ENCODE measurements at places on chromosomes 11 and 22.

DNA sequence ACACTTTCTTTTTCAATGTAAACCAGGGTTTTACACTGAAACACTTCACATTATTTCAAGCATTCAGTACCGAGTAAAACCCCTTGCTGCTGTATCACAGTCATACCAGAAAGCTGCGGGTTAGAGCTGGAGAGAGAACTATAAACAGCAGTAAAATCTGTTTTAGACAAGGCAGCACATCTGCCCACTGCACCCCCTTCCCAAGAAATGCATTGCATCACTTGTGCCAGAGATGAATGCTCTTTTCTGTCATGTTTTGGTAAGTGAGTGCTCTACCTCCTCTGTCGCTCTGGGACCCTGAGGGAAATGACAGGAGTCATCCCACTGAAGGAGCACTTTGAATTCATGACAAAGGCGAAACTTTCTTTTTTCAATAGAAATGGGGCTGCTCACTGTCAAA is 107.2 kb downstream of the MAML2 start:
- no peak for DNase-seq

GRCh38 chr11:72813740-72814285 is 398 bp upstream of the ATG16L2 start:
- peak; percentile 90 for DNase-seq

GRCh38 chr11:131692151-131692550 is 321.7 kb downstream of the NTM start:
- DNase-seq: no peak

DNA sequence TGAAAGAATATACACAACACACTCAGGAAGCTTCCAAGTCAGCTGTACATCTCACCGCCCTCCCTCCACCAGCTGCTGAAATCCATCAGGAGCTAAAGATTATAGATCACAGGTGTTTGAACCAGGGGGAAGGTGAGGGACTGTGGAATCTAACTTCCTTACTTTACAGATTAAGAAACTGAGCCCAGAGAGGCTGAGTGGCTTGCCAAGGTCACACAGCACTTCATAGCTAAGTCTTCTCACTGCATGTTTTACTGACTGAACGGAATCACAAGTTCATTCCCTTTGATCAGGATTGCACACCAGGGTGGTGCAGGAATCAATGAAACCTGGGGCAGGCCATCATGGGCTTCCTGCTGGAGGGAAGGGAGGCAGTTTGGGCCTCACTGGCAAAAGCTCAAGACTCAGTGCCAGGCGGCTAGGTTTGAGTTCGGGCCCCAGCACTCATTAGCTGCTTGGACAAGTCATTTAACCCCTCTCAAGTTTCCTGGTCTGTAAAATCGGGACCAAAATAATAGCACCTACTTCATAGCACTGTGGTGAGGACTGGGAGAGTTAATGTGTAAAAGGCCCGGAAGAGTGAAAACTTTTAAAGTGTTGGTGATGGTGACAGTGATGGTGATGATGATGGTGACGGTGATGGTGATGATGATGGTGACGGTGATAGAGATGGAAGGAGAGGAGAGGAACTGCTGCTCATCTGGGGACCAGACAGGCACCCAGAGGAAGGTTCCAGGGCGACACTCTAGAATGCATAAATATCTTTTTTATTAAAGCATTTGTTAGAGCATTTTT is 8.2 kb downstream of the CD5 start:
- no peak for DNase-seq

DNA sequence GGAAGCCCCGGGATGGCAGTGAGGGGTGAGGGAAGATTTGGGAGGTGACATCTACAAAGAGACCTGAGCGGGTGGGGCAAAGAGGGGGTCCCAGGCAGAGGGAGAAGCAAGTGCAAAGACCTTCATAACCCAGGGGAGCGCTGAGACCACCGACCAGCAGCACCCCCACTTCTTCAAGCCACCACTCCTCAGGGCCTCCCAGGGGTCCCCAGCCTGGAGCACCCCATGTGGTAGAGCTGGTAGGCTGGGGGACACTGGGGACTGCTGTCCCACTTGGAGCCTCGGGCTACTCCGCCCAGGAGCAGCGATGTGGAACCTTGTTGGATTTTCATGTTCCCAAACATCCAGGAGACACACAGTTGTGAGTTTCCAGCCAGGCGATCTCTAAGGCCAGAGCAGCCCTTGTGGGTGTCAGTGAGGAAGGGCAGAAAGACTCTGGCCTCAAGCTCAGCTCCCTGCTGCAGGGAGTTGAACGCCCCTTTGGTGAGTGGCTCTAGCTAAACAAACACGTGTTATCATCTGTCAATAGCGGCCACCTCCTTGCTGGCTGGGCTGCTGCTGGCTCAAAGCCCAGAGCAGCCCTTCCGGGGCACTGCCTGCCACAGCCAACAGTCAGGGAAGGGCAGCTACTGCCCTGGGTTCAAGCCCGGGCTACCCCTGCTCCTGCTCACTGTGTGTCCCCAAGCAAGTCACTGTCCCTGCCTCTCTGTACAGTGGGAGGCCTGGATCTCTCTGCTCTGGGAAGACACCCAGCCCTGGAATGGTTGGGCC is 25.7 kb upstream of the CHKA start:
- no peak for DNase-seq

GRCh38 chr11:101612481-101612880 is 28.7 kb upstream of the TRPC6 start:
- DNase-seq: no peak

DNA sequence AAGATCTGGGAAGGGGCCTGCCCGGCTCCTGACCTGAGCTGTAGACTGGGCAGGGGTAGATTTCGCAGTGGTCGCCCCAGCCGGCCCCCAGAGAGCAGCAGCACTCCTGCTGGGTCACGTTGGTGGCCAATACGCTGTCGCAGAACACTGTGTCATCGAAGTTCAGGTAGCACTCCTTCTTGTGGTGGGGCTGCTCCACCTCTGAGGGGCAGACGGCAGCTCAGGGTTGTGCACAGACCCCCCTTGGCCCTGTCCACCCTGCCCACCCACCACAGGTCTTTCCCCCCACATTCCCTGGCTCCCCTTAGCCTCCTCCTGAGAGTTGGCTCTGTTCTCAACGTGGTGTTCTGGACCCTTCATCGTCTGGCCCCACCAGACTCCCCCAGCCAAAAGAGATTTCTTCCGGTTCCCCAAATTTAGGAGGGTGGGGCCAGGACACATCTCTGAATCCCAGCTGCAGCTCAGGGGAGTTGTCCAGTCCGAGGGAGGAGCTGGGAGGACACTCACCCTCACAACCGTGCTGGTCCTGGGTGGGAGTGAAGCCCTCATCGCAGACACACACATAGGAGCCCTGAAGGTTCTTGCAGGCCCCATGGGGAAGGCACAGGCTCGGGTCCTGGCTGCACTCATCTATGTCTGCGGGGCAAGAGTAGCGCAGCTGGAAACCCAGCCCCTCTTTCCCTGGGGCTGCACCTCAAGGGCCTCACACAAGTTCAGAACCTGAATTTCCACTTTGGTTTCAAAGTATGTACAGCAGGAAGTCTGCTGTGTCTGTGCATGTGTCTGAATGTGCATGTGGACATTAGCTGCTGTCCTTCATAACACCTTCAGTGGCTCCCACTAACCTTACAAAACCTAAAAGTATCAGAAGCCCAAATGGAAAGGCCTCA is 16.5 kb downstream of the SCYL1 start:
- DNase-seq: no peak

DNA sequence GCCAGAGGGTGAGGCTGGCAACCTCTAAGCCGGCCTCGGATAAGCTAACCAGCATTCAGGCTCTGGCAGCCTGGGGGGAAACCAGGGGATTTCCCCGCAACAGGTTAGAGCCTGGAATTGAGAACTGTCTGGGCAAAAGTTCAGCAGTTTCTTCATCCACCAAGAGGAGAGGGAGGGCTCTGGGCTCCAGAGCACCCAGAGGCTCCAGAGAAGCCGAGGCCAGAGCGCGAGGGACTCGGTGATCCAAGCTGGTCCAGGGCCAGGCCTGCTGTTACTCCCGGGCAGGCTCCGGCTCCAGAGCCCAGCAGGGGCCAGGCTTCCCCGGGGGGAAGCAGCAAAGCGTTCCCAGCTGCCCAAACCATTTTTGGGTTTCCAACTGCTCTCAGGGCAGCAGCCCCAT is 13.3 kb upstream of the SH3BP1 start:
- peak; percentile 65 for DNase-seq

DNA sequence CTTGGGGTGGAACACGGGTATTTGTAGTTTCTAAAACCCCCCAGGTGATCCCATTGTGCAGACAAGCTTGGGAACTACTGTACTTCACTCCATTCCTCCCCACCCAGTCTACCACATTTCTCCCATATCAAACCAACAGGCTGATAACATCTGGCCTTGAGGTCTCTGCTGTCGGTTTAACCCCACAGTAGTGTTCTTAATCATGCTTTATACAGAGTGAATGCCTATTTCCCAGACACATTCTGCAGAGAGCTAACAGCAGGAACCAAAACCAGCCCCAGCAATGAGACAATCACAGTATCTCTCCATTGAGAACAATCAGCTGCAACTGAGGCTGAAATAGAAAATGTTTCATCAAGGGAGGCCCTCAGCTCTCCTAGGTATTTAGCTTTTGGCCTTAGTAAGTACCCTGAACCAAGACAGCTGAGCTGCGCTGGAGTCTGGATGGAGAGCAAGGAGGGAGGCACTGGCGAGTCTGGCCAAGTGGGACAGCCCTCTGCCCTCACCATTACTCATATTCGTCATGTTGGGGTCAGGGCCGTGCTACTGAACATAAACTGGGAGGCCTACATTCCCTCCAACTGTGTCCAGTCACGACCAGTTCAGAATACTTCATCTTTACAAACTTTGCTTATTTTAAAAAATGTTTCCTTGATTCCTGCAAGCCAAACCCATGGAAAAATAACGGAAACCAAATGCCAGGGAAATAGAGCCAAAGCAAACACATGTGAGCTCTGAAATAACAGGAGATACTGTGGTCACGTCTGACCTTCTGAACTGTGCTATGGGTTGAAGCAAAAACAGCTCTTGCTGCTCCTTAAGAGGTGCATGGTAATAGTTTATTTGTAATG is 81.0 kb downstream of the CCDC34 start:
- DNase-seq: no peak

- no peak for DNase-seq
Measured at GRCh38 chr11:115872416-115872815, 368.2 kb upstream of the CADM1 start.

DNA sequence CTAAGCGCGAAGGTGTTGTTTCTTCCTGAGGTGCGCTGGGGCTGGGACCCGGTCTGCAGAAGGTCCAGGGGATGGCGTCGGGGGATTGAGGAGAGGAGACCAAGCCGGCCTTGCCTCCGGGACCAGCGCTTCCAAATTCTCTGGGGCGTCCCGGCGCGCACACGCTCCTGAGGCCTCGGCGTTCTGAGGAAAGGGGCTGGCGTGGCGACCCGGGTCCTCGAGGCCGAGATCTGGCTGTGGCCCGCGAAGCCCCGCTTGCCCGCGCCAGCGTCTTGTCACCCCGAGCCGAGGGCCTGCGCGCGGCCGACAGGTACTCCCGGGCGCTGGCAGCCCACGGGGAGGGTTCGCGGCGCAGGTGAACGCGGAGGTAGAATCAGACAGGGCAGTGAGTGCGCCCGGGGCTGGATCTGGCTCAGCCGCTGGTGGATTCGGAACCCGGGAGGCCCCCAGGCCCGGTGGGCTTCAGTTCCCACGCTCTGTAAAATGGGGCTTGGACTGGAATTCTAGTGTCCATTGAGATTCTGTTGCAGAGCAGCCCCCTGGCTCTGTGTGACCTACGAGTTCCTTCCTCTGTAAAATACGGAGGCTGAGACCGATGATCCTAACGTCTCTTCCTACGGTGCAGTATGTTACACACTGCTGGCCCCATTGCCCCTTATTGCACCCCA is 14.7 kb downstream of the SSH3 start:
- DNase-seq: no peak

DNA sequence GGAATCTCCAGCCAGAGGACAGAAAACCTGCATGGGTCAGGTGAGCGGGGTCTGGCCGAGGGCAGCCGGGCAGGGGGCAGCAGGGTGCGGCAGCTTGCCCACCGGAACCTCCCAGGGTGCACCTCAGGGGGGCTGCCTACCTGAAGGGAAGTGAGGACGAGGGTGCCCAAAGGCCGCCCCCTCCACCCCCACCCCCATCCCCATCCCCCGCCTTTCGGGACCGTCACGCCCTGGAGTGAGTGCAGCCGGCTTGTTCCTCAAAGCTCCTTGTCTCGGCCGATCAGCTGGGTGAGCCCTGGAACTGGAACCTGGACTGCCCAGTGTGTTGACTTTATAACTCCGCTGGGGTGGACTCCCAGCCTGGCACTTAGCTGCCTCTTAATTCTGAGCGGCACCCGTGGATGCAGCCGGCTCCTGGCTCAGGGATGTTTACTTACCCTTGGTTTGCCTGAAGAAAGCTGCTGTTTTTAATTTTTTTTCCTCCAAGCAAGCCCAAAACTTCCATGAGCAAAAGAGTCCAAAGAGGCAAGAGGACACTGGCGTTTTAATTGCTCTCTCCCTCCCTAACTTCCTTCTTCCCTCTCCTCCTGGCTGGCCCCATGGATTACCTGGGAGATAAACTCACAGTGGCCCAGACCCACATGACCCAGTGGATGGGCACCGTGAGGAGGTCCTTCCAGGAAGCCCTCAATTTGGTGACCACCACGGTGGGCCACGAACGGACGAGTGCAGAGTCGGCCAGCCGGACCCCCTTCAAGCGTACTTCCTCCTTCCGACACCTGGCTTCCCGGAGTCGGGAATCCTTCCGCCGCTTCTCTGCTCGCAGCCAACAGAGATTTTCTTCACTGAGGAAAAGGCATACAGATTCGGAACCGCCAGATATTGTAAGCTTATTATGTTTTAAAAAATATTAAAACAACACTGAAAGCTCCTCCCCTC is 87.8 kb upstream of the CRYBB3 start:
- no peak for DNase-seq

DNA sequence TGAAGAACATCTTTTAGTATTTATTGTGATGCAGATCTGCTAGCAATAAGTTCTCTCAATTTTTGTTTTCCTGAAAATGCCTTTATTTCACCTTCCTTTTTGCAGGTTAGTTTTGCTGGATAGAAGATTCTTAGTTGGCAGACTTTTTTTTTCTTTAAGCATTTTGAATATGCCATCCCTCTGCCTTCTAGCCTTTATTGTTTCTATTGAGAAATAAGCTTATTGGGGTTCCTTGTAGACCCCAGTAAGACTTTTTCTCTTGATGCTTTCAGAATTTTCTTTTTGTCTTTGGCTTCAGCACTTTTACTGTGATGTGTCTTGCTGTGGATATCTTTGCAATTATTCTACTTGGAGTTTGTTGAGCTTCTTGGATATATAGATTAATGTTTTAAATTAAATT is 160.6 kb downstream of the PGR start:
- DNase-seq: no peak

DNA sequence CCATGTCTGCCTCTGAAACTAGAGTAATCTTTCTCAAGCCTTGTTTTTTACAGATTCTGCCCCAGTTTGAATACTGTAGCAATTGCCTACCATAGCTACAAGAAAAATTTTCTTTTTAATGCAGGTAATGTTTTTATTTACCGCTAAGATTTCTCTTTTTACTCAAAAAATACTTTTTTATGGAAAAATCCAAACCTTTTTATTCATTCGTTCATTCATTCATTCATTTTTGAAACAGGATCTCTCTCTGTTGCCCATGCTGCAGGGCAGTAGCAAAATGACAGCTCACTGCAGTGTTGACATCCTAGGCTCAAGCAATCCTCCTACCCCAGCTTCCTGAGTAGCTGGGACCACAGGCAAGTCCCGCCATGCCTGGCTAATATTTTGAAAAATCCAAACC is 2.7 kb upstream of the CPT1A start:
- DNase-seq: no peak
